ENCODE measurements at places on chromosomes 11 and 22.

- no peak for DNase-seq
Measured at GRCh38 chr22:46902998-46903916, 140.8 kb downstream of the TBC1D22A start.

DNA sequence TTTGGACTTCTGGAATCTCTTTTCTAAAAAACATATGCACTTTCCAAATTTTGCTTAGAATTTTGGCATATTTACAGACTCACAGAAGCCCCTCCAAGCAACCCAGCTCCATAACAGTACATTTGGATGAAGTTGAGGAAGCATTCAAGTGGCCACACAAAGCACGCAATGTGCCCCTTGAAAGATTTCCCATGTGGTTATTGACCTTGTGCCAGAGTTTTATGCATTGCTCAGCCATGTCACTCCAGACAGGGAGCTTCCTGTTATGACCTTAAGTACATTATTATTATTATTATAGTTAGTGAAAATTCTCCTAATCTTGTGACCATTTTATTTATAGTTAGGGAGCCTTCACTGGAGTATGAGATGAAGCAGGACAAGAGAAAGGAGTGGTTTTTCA lies 35.0 kb upstream of the BDNF start:
- no peak for DNase-seq

GRCh38 chr22:38468443-38469305 lies 778 bp downstream of the KDELR3 start:
- DNase-seq: no peak

DNA sequence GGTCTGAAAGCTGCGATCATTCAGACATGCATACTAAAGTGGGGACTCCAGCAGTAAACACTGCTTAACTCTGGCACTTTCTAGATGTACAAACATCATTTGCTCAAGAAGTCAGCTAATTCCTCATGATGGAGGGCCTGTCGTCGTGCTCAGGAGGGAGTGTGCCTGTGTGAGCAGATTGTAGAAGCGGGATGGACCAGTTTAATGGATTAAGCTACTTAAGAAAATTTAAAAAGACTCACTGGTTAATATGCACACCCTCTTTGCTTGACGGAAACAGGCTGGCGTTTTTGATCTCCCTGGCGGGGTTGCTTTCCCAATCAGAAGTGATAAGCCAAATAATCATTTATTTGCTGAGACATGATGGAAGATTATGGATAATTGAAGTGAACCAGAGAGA lies 79.0 kb downstream of the LDLRAD3 start:
- DNase-seq: no peak

DNA sequence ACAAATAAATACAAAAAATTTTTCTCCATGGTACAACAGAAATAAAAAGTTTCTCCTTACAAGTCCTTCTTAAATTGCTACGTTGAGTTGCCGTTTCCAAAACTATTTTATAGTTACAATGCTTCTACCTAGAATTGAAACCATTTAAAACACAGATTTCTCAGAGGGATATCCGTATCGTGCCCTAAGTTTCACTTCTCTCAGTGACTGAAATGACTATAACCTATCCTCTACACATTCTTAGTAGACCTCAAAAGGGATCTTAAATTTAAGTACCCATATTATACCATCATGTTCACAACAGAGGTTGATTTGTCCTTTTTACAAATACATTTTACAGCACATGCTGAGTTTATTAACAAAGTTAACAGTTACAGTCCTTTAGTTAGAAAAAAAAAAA lies 44.1 kb downstream of the USP28 start:
- no peak for DNase-seq

- no peak for DNase-seq
Measured at GRCh38 chr11:14768526-14769188, 123.4 kb downstream of the CYP2R1 start.

All from stimulated activated CD4-positive, alpha-beta T cell treated with anti-CD3 and anti-CD28 coated beads, Interleukin-12 subunit alpha, Interleukin-12 subunit beta, amount 100 ng/mL, for 24 hours (primary cell).